ENCODE measurements at places on chromosomes 2 and 18.
A peak's percentile ranks its signal among the peaks of the same experiment; 100 is the strongest.

- no peak overlapping the region for H3K27ac ChIP-seq
- no peaks in the 10 kb centered on the region for H3K36me3 ChIP-seq
- no peak for DNase-seq
- H3K4me3 ChIP-seq, result no peak overlapping the region
- H3K27me3 ChIP-seq, result no peaks in the 10 kb centered on the region
Observed at GRCh38 chr2:37779611-37780386, 108.4 kb upstream of the CDC42EP3 start.

DNA sequence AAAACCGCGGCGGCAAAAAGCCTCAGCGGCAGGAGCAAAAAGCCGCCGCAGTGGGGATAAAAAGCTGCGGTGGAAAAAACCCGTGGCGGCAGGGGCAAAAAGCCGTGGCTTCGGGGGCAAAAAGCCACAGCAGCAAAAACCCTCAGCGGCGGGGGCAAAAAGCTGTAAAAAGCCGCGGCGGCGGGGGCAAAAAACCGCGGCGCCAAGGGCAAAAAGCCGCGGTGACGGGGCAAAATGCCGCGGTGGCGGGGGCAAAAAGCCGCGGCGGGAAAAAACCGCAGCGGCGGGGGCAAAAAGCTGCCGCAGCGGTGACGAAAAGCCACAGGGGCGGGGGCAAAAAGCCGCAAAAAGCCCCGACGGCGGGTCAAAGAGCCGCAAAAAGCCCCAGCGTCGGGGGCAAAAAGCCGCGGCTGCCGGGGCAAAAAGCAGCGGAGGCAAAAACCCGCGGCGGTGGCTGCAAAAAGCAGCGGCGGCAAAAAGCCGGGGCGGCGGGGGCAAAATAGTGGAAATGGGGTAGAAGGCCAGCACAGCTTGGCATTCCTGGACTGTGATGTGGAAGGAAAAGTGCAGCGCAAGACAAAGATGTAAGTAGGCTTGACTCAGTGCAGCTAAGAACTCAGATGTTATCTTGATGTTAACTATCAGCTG, 151.8 kb downstream of the ANKRD30BL start:
- H3K27ac ChIP-seq, result no peak overlapping the region
- H3K4me3 ChIP-seq, result peak overlapping the region; percentile 57
- no peaks in the 10 kb centered on the region for H3K4me1 ChIP-seq
- H3K27me3 ChIP-seq, result peaks cover 10% of the 10 kb centered on the region

GRCh38 chr2:198757069-198757468, 700.7 kb downstream of the SATB2 start:
- no peak for DNase-seq
- no peaks in the 10 kb centered on the region for H3K27me3 ChIP-seq
- H3K4me1 ChIP-seq, result no peaks in the 10 kb centered on the region
- no peak overlapping the region for H3K4me3 ChIP-seq

- no peak for DNase-seq
- no peaks in the 10 kb centered on the region for H3K36me3 ChIP-seq
- no peaks in the 10 kb centered on the region for H3K27me3 ChIP-seq
- H3K4me3 ChIP-seq, result no peak overlapping the region
- no peak overlapping the region for H3K27ac ChIP-seq
- H3K4me1 ChIP-seq, result no peaks in the 10 kb centered on the region
Observed at GRCh38 chr2:215032153-215032552, 106.3 kb downstream of the ABCA12 start.

GRCh38 chr18:79910563-79911343, 40.7 kb downstream of the SLC66A2 start:
- H3K4me1 ChIP-seq, result no peaks in the 10 kb centered on the region
- H3K36me3 ChIP-seq, result no peaks in the 10 kb centered on the region

- H3K36me3 ChIP-seq, result no peaks in the 10 kb centered on the region
- no peak overlapping the region for H3K4me3 ChIP-seq
- H3K27me3 ChIP-seq, result no peaks in the 10 kb centered on the region
- no peak overlapping the region for H3K27ac ChIP-seq
- no peaks in the 10 kb centered on the region for H3K4me1 ChIP-seq
- DNase-seq, result no peak
Observed at GRCh38 chr2:74606927-74607326, 41.2 kb downstream of the M1AP start.

DNA sequence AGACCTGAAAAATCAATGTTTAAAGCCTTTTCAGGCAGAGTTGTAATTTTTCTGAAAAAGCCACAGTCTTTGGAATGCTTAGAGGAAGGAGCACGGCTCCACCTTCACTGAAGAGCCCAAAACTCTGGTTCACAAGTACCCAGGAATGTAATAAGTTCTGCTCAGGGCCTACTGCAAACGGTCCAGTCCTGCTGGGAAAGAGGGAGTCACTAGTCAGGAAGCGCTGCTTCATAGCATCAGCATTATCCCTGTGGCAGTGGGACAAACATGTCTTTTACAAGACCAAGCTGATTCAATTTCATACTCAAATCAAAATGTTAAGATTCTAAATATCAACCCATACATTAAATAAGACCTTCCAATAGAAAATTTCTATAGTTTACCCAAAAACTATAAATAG, 152.9 kb upstream of the PGAP1 start:
- peaks cover 4% of the 10 kb centered on the region for H3K4me1 ChIP-seq
- H3K4me3 ChIP-seq, result no peak overlapping the region
- H3K36me3 ChIP-seq, result 0 out of 2 replicates have a peak, but pooled peaks cover 3% of the 10 kb centered on the region

DNA sequence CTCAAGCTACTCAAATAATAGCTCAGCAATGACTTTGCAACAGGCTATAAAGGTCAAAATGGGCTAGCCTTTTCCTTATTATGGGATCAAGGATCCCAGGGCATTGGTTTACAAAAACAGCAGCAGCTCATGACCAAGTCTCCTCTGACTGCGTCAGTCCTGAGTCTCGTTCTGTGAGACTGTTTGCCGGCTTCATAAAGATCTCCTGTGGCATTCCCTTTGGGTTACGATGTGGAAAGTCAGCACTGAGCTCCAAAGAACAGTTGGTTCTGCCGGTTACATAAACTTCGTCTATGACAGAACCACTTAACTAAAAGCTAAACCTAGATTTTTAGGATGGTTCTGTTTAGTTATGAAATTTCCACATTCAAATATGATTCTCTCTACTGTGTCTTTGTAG, 674.9 kb downstream of the ZEB2 start:
- no peaks in the 10 kb centered on the region for H3K36me3 ChIP-seq
- no peak for DNase-seq
- no peak overlapping the region for H3K4me3 ChIP-seq
- no peak overlapping the region for H3K27ac ChIP-seq

- H3K4me1 ChIP-seq, result no peaks in the 10 kb centered on the region
- no peak overlapping the region for H3K4me3 ChIP-seq
- H3K36me3 ChIP-seq, result no peaks in the 10 kb centered on the region
- no peaks in the 10 kb centered on the region for H3K27me3 ChIP-seq
- H3K27ac ChIP-seq, result no peak overlapping the region
Observed at GRCh38 chr2:7825591-7826312, 856.1 kb upstream of the ID2 start.

GRCh38 chr2:85398426-85399182, 11.6 kb downstream of the CAPG start:
- no peaks in the 10 kb centered on the region for H3K36me3 ChIP-seq
- H3K27ac ChIP-seq, result no peak overlapping the region
- H3K4me3 ChIP-seq, result no peak overlapping the region
- peaks cover 16% of the 10 kb centered on the region for H3K4me1 ChIP-seq

GRCh38 chr2:25558262-25558661, 115.1 kb downstream of the DTNB start:
- H3K27me3 ChIP-seq, result no peaks in the 10 kb centered on the region
- H3K4me1 ChIP-seq, result peaks cover 21% of the 10 kb centered on the region
- H3K4me3 ChIP-seq, result no peak overlapping the region

GRCh38 chr2:102603904-102604303, 15.4 kb upstream of the SLC9A2 start:
- H3K27ac ChIP-seq, result no peak overlapping the region
- no peaks in the 10 kb centered on the region for H3K27me3 ChIP-seq
- no peaks in the 10 kb centered on the region for H3K4me1 ChIP-seq
- DNase-seq, result no peak
- H3K36me3 ChIP-seq, result no peaks in the 10 kb centered on the region
- no peak overlapping the region for H3K4me3 ChIP-seq

DNA sequence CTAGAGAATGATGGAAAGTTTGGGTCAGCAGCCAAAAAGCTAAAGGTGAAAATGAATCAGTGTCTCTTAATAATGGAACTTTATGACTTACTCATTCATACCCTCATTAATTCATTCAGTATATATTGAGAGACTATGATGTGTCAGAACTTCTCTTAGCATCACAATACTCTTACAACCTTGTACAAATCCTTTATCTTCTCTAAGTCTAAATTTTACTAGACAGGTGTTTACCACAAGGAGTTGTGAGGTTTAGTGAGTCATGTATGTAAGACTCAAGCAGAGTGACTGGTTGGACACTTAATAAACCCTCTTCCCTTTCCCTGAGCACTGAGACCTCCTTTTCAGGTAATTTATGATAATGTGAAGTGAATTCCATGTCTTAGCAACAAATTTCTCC, 129.6 kb downstream of the PPP1R1C start:
- H3K27me3 ChIP-seq, result no peaks in the 10 kb centered on the region
- H3K27ac ChIP-seq, result no peak overlapping the region
- H3K4me3 ChIP-seq, result no peak overlapping the region
- no peaks in the 10 kb centered on the region for H3K4me1 ChIP-seq

DNA sequence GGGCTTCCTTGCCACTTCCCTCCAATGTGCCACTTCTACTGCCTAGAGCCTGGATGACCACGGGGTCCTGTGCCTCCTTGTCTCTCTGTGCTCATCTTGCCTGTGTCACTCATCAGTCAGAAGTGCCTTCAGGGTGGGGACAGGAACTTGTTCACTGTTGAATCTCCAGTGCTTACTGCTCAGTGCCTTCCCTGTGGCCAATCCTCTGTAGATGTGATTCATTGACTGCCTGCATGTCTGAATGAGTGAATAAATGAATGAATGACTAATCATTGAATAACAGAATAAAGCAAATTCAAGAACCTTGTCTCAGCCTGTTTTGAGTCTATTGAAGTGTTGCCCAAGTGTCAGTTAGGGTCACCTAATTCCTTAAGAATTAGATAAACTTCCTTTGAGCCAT, 42.3 kb upstream of the FAM136A start:
- H3K4me3 ChIP-seq, result no peak overlapping the region
- no peaks in the 10 kb centered on the region for H3K4me1 ChIP-seq
- no peaks in the 10 kb centered on the region for H3K27me3 ChIP-seq
- no peaks in the 10 kb centered on the region for H3K36me3 ChIP-seq
- no peak overlapping the region for H3K27ac ChIP-seq

GRCh38 chr18:74500372-74500771, 4.2 kb downstream of the CNDP2 start:
- no peaks in the 10 kb centered on the region for H3K27me3 ChIP-seq
- peak overlapping the region; percentile 91 for H3K27ac ChIP-seq
- H3K4me1 ChIP-seq, result peaks cover 25% of the 10 kb centered on the region

DNA sequence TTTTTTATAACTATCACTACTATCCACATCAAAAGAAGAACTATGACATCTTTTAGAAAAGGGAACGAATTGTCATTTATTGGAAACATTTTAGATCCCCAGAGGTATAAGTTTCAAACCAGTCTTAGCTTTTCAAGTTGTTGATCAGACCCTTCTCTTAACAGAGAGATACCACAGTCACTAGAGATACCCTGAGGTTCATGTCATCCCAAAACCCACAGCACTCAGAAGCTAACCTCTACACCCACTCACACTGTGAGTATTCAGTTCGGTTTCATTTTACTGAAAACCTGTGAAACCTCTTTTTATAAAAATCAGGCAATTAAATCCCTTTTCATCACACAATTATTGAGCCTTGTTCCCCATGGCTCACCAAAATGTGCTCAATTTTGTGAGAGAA, 156.2 kb downstream of the DTNA start:
- DNase-seq, result no peak
- H3K36me3 ChIP-seq, result no peaks in the 10 kb centered on the region
- no peaks in the 10 kb centered on the region for H3K4me1 ChIP-seq

- H3K36me3 ChIP-seq, result no peaks in the 10 kb centered on the region
- no peak for DNase-seq
- H3K4me3 ChIP-seq, result no peak overlapping the region
- no peaks in the 10 kb centered on the region for H3K4me1 ChIP-seq
- no peaks in the 10 kb centered on the region for H3K27me3 ChIP-seq
- no peak overlapping the region for H3K27ac ChIP-seq
Observed at GRCh38 chr2:154331784-154332183, 366.7 kb upstream of the KCNJ3 start.

DNA sequence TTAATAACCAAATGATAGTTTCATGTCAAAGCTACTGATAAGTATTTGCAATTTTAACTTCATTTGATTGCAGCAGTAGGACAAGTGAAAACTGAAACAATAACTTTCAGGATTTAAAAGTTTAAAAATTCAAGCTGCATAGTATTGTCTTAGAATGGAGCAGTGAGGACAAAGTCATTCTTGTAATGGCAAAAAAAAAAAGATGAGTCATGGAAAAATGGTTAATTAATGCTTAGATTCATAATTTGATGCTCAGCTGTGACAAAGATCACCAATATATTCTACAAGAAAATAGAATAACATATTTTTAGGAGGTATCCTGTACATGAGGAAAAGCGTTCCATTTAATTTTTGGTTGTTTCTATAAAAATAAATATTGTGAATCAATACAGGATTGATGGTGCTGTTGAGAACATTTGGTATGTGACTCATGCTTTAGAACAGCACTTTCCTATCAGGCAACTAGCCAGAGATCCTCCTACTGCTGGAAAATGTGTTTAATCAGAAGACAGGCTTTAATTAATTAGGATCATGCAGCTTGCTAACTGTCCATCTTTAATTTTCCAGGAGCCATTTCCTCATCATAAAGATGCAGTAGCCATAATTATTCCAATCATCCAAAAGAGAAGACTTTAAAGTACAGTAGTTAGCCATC, 239.0 kb upstream of the MMADHC start:
- H3K27ac ChIP-seq, result no peak overlapping the region
- no peak for DNase-seq
- no peaks in the 10 kb centered on the region for H3K27me3 ChIP-seq
- H3K4me3 ChIP-seq, result no peak overlapping the region
- H3K36me3 ChIP-seq, result no peaks in the 10 kb centered on the region

DNA sequence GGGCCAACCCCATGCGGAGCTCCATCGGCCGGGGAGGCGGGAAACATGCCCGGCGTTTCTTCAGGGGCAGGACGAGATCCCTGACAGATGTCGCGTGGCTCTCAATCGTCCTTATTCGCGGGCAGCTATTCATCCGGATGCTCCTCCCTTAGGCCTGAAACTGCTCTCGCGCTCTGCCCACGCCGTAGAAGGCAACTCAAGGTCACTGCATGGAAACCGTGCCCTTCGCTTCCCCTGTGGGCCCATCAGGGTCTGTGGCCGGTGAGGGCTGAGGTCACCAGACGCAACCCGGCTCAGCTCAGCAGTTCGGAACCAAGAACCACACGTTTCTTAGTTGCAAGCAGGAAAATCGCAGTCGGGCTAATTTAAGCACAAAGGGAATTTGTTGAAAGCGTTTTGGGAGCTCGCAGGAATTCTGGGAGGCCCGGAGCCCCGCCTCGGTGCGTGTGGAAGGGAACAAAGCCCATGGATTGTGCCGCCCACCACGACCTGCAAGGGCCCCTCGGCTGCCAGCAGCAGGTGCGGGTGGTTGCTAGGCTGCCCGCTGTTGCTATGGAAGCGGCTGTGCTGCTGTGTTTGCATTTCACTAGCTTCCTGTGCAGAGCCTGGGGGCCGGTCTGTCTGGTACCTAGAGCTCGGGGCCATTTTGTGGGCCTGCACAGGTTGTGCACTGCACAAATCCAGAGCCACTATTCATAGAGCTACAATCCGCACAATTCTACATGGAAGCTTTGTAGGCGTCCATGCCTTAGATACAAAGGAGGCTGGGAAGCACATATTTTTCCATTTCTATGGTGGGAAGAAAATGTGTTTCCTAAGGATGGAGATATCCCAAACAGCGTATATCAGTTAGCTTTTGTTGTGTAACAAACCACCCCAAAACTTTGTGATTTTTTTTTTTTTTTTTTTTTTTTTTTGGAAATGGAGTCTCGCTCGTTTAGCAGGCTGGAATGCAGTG, 6.0 kb upstream of the ALLC start:
- peak overlapping the region; percentile 46 for H3K27ac ChIP-seq
- no peaks in the 10 kb centered on the region for H3K4me1 ChIP-seq
- DNase-seq, result peak; percentile 35
